Fibroblast of skin of scalp (primary cell): ENCODE measurements at places on chromosomes 5 and 9.

DNA sequence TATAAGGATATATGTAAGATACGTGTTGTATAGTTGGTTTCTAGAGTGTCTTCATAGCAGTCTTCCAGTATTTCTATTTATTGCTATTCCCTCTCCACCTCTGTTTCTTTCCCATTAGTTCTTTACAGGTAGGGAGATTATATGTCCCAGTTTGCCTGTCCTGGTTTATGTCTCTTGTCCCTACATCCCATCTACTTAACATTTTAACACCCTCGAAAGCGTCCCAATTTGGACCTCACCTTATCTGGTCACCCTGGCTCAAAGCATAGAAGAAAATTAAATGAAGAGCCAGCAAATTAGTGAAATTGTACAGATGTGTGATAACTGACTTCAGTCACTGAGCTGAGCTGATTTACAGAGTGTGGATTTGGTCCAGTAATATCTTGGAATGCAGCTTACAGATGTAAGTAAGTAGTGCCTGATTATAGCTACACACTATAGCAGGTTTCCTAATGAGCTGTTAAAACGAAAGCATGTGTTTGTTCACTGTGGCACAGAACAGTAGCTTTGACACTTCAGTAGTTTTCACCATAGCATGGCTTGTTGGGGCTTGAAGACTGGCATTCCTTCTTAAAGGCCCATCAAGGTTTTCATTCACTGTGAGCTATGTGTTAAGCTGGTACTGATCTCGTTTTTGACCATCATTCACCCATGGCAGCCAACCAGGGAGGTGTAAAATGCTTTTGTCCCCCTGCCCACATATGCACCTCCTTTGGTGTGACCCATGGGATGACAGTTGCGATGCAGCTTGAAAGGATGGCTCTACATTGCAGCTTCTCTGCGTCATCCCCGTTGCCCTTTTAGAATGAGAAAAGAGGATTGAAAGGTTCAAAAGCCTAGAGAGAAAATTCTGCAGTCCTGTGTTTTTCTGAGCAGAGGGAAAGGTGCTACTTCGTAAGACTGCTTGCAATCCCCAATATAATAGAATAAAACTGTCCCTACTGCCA is 192.1 kb upstream of the DMRT1 start:
- no peak for DNase-seq

GRCh38 chr5:177010153-177010552 is 3.6 kb upstream of the UIMC1 start:
- DNase-seq: no peak

- no peak for DNase-seq
These were observed 24.8 kb downstream of the TTC1 start for GRCh38 chr5:160033546-160034252.

- DNase-seq: no peak
These were observed 57.1 kb downstream of the RAB3C start for GRCh38 chr5:58640011-58640410.

DNA sequence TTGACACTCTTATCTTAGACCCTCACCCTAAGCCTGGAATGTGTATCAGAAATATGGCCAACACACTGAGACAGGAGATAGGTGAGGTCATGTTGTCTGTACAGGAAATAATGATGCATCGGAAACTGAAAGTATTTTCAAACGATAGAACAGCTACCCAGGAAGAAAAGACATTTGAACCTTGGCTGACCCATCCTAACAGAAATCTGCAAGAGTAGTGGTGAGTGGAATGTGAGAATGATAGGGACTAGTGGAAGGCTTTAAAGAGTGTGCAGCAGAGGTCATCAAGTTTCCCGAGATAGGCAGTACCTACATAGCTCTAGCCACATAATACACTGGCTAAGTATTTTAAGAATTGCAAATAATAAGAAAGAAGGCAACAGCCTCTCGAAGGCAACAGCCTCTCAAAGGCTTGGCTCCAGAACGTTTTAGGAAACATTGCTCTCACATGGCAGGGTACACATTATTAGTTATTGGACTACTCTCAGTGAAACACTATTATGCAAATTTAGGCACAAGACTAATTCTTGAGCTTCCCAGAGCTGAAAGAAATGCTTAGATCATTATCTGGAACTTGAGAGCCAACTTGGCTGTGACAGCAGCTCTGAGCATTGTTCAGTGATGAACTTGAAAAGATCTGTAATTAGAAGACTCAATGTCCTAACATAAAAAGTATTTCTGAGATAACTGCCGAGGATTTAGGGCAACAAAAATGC is 133.1 kb upstream of the FBXL7 start:
- peak; percentile 11 for DNase-seq

- DNase-seq: peak; percentile 20
These were observed 39.5 kb downstream of the CD180 start for GRCh38 chr5:67156976-67157583.

DNA sequence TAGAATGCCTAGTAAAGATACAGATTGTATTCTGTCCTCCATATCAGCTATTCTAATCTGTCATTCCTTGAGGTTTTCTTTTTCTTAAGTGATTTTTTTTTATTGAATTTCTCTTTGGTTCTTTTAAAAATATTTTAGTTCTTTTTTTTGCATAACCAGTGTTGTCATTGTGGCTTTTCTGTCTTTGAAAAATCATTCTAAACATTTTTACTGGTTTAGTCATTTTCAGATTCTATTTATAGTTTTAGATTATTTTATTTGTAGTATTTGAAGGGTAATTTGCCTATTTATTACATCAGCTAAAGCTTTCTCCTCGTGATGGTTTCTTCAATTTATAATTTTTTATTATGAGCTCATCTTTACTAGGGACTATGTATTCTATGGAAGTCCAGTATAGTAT is 78.1 kb downstream of the NDUFAF2 start:
- peak; percentile 80 for DNase-seq

DNA sequence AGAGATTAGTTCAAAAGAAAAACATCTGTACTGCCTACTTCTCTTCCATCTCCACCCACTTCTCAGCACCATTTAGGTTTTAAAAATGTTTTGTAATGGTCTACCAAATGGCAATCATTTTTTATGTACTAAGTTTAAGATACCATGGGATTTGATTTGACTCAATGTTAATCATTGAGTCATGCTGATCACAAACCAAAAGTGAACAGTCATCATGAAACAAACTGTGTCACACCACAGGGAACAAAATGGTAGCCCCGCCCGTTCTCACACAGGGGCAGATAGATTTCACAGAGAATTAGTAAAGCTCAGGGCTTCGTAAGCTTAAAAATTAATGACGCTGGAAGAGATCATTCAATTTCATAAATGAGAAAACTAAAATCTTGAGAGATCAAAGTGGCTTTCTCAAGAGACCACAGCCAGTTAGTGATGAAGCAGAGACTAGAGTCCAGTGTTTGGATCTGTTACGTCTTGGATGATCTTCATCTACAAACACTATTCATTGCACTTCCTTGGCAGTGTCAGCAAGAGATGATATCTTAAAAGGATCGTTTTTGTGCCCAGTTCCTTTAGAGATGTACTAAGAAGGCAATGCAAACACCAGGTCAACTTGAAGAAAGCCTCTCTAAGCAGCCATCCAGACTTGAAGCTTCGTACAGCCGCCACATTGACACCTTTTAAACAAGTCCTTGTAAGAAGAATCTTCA is 33.9 kb upstream of the TRIO start:
- peak; percentile 78 for DNase-seq

GRCh38 chr5:78612227-78613150 is 36.1 kb downstream of the LHFPL2 start:
- DNase-seq: no peak

- peak; percentile 12 for DNase-seq
These were observed 226.2 kb upstream of the SMC2 start for GRCh38 chr9:103867886-103868285.

- no peak for DNase-seq
These were observed 319.3 kb upstream of the BRINP1 start for GRCh38 chr9:119688547-119688946.
